ENCODE measurements at places on chromosomes 2 and 18.

- ATAC-seq = no peak
These were observed 94.8 kb upstream of the SERTAD2 start for GRCh38 chr2:64748561-64748960.

DNA sequence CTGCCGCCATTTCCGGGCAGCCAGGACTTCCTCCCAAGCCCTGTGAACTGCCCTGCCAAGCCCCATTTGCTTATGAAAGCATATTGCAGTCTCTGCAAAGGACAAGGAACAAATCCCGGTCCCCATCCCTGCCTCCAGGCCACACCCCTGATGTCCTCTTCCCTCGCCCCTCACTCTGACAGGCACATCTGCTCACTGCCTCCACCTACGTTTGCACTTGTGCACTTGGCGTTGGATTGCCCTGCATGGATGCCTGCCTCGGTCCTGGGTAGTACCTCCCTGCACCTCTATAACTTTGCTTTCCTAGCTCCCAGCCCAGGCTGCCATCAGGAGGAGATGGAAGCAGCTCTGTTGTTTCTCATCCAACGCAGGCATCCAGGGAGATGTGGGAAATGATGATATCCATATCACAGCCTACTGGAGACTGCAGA lies 19.6 kb upstream of the RPL31 start:
- ATAC-seq = peak; percentile 13

DNA sequence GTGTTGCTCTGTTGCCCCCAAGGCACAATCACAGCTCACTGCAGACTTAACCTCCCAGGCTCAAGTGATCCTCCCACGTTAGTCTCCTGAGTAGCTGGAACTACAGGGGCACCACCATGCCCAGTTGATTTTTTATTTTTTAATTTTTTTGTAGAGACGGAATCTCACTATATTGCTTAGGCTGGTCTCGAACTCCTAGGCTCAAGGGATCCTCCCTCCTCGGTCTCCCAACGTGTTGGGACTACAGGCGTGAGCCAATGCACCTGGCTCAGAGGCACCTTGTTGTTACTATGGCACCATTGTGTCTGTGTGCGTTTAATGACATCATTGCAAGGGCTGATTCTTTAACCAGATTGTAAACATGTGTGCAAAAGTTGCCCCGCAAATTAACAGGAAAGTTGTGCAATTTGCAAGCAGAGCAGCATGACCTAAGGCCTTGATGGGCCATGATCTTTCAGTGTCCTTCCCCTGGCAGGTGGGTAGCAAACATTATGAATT lies 22.6 kb downstream of the TCF23 start:
- no peak for ATAC-seq

DNA sequence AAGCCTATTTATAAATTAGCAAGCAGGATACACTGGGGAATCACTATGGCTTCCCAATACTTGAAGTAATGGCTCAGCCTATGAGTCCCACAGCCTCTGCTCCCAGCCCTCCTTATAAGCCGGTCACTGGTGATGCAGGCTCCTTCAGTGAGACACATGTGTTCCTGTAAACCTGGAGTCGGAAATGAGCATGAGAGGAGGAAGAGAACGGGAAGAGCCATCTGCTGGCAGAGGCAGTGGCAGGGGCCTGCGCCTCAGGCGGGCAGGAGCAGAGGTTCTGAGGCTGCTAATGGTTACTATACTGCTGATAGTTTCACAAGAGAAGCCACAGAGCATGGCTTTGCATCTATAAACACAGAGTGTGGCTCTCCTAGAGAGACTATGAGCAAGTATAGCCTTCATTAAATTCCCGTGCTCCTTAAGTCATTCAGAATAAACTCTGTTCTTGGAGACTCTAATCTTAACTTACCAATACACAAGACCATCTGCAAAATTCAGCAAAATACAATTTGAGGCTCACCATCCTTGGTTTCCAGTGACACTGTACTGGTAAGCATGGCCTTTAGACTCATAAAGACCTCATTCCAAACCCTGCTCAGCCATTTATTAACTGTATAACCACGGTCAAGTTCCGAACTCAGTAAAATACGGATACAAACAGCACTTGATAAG lies 63.3 kb downstream of the FBXO15 start:
- ATAC-seq = no peak

GRCh38 chr18:37445836-37446235 lies 119.8 kb downstream of the CELF4 start:
- ATAC-seq = no peak

DNA sequence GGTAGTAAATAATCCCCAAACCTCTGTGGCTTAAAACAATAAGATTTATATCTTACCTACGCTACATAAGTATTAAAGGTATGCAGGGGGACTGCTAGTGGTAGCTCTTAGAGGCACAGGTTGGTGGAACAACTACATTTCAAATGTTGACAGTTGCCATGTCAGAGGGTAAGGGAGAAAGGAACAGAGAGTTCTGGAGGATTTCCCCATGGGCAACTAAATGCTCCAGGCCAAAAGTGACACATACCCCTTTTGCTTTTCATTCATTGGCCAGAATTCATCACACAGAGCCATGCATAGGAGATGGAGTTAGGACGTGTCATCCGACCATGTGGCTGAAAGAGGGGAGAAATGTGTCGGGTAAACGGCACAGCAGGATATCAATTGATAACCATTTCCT lies 133.2 kb downstream of the NAPG start:
- ATAC-seq = no peak

DNA sequence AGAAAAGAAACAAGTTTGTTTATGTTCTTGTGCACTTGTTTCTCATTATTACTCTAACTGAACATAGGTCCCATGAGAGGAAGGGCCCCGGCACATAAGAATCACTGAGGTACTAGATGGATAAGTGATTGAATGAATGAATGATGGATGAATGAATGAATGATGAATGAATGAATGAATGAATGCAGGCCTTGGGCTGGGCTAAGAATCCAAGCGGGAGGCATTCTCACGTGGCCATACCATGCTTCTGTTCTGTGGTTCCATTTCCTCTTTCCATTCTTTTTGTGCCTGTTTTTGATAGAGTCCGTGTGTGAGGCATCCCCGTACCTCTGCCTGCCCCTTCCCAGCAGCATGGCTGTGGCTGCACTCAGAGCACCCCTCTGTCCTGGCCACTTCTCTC lies 94.8 kb downstream of the SH3BP4 start:
- no peak for ATAC-seq

- ATAC-seq = no peak
These were observed 57.7 kb downstream of the INHBB start for GRCh38 chr2:120403676-120404075.

GRCh38 chr2:163601377-163601776 lies 134.4 kb downstream of the FIGN start:
- ATAC-seq = no peak

- no peak for ATAC-seq
These were observed 96.2 kb upstream of the B3GNT7 start for GRCh38 chr2:231299267-231299666.

- 0 out of 3 replicates have a peak, but pooled peaks have one; percentile 7 for ATAC-seq
These were observed 597.8 kb upstream of the VRK2 start for GRCh38 chr2:57448816-57449215.

DNA sequence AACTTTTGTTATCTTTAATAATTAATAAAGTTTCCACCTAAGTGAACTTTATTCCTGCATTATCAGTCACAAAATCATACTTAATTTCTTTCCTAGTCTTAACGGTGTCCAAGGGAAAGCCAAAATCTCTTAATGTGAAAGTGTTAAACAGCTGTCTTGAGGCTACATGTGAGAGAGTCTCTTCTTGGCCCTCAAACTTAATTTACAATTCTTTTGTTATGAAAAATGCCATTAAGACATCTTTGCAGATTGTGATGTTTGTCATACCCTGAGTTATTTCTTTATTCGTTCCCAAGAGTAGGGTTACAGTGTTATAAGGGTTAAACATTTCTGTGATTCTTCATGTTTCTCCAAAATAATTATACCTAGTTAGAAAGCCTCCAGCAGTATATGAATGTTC lies 64.6 kb downstream of the ANKRD12 start:
- no peak for ATAC-seq

- no peak for ATAC-seq
These were observed 183.7 kb downstream of the FHOD3 start for GRCh38 chr18:36481201-36481657.

DNA sequence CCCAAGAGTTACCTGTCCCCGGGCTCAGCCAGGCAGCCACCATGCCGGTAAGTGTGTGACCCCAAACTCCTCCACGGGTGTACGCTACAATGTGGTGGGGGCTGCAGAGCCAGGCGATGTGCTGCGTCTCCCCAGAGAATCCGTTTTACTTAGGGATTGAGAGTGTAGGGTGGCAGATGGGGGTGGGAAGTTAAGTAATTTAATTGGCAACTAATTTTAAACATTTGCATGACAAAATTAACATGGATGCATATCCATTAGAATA lies 26.6 kb upstream of the RPL31 start:
- no peak for ATAC-seq

- ATAC-seq = peak; percentile 97
These were observed 66.1 kb upstream of the NXPH2 start for GRCh38 chr2:138846216-138846821.

DNA sequence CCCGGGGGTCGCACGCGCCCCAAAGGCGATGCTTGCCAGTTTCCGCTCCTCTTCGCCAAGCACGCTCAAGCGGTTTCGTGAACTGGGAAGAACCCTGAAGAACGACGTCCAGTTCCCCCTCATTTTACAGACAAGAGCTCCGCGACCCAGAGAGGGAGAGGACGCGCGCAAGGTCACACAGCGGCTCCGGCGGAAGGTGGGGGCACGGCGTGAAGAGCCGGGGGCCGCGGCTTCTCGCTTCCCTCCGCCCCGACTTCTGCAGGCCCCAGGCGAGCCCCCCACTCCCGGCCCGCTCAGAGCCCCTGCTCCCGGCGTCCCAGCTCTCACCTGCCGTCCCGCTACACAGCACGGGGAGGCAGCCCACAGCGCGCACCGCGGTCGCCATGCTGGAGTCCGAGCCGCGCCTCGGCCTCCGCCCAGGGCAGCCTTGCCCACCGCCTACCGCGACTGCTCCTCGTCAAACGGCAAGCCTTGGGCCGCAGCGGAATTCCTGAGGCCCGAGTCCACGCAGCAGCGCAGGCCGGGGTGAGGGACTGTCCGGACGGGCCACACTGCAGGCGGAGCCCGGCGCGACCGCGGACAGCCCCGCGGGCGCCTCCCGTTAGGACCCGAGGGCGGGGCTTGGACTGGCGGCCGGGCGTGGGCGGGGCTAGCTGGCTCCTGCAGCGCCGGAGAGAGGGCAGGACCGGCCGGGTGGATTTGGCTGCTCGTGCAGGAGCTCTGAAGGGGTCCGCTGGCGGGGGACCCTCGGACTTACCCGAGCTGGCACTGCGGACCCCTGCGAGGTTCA lies at the start of gene MRPS5:
MRPS5 (minus strand) TSS at position 402 of the 790 bp plus-strand sequence; CDS start at position 385, 17 bp downstream.
- ATAC-seq = peak; percentile 98

- no peak for ATAC-seq
These were observed 219.2 kb downstream of the SH3RF3 start for GRCh38 chr2:109348190-109348589.

DNA sequence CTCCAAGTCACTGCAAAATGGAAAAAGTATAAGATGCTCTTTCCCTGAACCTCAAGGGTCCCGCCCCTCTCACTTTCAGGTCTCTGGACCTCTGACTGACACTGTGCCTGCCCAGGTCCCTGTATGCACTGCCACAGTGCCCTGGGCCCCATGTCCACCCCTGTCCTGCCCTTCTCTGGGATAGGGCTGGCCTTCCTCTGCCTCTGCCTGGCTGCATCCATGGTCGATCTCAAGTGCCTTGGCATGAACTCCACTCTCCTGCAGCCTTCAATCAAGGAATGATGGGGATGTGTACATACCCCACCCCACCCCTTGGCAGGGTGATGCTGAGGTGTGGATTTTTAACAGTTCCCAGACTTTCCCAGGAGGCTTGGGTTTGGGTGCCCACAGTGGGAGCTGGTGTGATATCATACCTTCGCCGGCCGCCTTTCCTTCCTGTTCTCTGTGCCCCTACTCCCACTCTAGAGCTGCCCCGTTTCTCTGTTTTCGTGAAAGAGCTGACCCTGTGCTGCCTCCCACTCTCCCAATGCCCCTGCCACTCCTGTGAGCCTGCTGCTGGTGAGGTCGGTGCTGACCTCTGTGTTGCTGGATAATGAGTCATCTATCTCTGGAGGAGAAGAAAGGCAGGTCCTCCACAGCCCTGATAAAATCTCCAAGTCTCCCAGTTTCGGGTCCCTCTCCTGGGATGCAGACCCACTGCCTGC lies 18.9 kb downstream of the PTPN18 start:
- ATAC-seq = no peak

GRCh38 chr2:74747411-74748080 lies 86.4 kb upstream of the HK2 start:
- ATAC-seq = no peak

DNA sequence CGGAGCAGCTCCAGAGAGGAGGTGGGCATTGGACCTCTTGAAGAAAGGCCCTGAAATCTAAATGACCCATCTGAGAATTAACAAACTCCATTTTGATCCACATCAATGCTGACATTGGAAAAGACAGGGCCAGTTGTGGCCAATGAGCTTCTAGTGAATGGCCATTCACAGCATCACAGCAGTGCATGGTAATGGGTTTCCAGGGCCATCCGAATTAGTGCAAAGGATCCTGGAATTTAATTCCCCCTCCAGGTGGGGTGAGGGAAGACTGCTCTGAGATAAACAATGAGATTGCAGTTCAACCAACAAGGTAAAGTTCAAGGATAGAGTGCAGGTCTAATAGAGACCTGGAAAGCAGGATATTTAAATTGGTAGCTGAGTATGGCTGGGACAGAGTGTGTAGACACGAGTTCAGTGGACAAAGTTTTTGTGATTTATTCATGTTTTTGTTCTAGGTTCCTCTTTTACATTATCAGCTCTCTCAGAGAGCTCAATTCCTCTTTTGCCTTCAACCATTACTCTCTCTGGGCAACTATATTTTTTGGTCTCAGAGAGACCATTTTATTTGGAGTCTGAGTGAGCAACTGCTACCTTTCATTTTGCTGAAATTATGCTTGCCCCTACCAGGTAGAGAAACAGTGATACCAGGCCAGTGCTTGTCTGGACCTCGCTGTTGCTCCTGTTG lies 5.0 kb downstream of the TACR1 start:
- ATAC-seq = no peak

GRCh38 chr2:173991856-173992588 lies 26.8 kb upstream of the SP3 start:
- no peak for ATAC-seq

DNA sequence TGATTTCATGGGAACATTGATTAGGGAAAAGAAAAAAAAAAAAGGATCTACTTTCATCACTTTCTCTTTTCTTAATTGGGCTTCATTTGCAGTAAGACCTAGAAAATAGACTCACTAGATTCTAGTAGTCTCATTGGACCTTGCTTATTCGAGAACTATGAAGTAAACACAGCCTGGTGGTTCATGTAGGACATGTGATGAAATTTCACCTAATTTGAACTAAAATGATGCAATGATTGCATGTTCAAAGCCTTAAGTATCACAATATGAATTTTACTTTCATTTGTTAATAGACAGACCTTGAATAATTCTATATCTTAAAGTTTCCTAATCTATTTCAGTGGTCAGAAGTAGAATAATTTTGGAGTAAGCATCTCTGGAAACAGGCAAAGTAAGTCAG lies 688.9 kb upstream of the NRXN1 start:
- no peak for ATAC-seq

DNA sequence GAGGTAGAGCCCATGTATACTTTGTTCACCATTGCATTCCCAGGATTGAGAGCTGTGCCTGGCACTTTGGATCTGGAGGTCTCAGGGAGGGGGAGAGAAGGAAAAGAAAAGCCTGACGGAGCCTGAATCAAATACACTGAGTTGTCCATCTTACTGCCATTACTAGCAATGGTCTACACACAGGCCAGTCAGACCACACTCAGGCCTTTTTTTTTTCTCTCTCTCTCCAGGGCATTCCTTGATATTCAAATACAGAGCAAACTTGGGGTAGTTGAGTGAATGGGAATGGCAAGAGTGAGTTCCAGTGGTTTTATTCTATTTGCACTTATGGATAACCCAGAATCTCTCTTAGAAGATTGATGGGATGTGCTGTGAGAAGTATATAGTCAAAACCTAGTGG lies 11.8 kb downstream of the DSEL start:
- ATAC-seq = no peak
